T-helper 2 cell (primary cell): ENCODE measurements at places on chromosomes 1 and 21.

DNA sequence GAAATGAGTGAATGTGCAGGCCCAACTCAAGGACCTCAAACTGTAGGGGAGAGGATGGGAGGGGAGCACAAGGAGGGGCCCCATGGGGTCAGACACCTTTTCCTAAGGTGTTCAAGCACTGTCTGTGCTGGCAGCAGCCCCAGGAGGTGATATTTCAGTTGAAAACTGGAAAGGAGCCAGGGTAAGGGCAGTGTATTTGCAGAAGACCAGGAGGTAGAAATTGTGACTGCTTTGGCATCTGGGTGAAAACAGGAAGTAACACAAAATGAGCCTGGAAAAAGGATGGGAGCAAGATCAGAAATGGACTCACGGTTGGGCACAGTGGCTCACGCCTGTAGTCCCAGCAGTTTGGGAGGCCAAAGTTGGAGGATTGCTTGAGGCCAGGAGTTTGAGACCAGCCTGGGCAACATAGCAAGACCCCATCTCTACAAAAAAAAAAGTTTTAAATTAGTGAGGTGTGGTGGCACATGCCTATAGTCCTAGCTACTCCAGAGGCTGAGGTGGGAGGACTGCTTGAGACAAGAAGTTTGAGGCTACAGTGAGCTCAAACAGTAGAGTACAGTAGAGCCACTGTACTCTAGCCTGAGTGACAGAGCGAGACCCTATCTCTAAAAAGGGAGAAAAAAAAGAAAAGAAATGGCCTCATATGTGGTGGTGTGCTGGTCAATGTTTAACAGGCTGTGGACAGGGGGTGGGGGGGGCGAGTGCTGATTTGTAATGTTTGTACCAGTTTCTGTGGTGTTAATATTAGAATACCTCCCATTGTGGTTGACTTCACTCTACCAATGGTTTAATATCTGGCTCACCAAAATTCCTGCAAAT is 76.2 kb upstream of the ANGPTL1 start:
- DNase-seq = no peak

DNA sequence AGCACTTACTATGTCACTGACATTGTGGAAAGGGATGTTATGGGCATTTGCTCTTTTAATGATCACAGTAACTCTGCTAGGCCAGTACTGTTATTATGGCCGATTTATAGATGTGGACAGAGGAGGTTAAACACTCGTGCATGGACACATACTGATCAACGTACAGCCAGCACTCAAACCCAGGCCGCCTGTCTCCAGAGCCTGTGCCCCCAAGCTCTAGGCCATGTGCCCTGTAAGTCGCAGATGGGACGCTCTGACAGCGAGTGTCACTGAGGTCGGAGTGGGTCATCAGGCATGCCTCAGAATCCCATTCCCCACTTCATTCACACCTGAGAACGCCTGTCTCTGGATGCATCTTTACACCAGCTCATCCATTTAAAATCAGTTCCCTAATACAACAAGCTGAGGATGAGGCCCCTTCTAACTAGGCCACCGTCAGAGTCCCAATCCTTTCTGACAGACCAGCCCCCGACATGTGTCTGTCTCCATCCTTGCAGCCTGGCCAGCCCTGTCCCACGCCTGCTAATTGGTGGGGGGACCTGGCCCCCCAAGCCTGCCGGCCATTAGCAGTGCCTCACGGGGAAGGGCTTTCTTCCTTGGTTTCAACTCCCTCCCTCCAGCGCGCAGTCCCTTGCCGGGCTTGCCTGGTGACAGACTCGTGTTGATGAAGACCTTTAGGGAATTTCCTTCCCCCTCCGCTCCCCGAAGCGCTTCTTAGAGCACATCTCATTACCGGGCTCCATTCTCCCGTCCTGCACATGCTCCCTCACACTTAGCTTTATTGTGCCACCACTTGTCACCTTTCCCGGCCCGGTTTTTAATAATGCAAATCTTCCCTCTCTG is 436.8 kb downstream of the KIF26B start:
- no peak for DNase-seq

- no peak for DNase-seq
Observed at GRCh38 chr21:41961282-41961701, 7.5 kb upstream of the C2CD2 start.

GRCh38 chr1:18693256-18694098 is 62.8 kb downstream of the PAX7 start:
- no peak for DNase-seq

- no peak for DNase-seq
Observed at GRCh38 chr1:117798550-117798949, 130.9 kb downstream of the GDAP2 start.

- no peak for DNase-seq
Observed at GRCh38 chr1:159940006-159940620, 5.3 kb downstream of the IGSF9 start.

GRCh38 chr1:229229721-229230139 is 41.2 kb upstream of the RAB4A start:
- DNase-seq = no peak

- DNase-seq = no peak
Observed at GRCh38 chr1:13622446-13622845, 38.8 kb downstream of the PDPN start.

- DNase-seq = no peak
Observed at GRCh38 chr1:153792631-153793041, 17.4 kb downstream of the SLC27A3 start.

DNA sequence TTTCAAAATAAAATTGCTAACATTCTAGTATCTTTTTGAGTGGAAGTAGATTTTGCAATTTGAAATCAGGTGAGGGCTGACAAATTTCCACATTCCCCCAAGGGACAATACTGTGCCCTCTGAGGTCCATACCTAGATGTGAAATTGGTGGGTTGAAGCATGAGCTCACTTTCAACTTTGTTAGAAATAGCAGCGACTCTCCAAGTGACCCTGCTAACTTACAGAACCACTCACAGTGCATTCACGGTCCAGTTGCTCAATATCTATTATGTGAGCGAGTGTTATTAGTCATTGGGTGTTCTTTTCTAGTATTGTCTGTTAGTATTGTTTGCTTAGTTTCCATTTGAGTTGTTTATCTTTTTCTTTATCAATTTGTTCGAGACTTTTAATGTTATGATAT is 53.6 kb upstream of the ASB17 start:
- DNase-seq = no peak

DNA sequence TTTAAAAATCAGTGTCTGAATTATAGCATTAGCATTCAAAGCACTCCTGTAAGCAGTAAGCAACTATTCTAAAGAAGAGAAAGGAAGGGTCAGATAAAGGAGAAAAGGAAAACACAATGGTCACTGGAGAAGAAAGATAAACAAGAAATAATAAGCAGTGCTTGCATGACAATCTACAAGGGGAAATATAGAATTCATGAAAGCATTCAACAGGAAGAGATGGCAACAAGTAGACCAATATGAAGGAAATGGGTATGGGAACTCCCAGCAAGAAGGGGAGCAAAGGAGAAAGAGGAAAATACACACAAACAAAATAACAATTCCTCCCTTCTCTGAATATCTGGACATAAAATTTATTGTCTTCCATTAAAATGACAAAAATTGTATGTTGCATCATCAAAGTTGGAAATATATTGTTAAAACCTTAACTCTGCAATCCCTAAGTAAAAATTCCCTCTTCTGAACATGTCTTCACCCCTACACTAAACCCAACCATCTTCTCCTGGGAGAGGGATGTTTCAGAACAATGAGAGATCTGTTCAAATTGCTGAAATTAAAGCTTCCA is 206.3 kb upstream of the SAMSN1 start:
- no peak for DNase-seq

- no peak for DNase-seq
Observed at GRCh38 chr21:42534421-42535378, 21.0 kb downstream of the SLC37A1 start.

GRCh38 chr1:168535536-168535935 is 8.3 kb downstream of the XCL2 start:
- DNase-seq = peak; percentile 59

DNA sequence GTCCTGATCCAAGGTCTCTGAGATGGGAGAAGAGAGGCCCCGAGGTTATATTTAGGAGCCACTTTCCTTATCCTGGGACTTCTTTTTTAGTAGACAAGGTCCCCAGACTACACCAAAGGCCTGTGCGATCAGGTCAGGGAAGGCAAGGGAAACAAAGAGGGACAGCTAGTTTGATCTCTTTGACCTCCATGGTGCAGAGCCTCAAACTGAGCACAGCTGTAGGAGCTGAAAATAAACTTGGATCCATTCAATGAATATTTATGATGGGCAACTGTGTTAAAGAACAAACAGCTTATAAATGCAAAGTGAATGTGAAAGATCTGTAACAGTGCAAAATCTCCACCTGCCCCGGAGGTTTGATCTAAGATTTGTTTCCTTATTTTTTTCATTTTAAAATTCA is 256.6 kb downstream of the DYRK1A start:
- no peak for DNase-seq

- DNase-seq = no peak
Observed at GRCh38 chr1:185291652-185292051, 25.4 kb downstream of the IVNS1ABP start.

GRCh38 chr1:46689897-46690296 is 18.2 kb downstream of the TEX38 start:
- no peak for DNase-seq

DNA sequence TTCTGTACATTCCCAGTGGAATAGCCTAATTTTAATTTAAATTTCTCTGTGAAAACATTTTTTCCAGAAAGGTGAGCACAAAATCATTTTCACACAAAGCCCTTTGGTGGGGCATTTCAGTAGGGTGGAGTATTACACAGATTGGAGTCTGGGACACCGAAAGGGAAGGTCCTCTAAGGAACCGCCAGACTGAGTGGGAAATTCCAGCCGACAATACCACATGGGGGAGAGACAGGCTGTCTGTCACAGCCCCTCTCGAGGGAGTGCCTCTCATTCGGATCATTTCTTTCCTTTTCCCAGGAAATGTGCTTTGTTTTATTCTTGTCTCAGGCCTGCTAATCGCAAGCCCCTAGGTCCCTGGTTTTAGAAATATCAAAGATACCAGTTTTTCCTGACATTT is 150.6 kb upstream of the HOOK1 start:
- no peak for DNase-seq

DNA sequence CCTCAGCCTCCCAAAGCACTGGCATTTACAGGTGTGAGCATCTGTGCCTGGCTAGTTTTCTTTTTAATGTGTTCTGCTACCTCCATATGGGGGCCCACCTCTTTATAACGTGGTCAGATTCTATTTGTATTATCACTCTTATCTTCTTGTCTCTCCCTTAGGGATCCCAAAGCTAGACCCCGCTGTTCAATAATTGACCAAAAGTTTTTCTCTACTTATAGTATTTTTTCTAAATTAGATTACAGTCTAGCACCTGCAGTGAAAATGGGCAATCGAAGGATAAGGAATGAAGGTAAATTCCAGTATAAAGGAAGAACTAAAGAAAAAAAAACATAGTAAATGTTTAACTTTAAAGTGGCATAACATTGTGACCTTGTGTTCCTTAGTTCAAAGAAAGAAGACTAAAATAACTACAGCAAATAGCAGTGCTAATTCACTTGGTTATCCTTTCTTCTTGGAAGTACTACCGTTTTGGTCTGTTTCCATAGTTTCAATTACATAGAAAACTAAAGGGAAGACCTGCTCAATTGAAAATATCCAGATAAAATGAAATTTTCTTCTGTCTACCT is 24.1 kb downstream of the NFYC start:
- no peak for DNase-seq
